ENCODE measurements at places on chromosomes 2 and 18. TPM values are rescaled to one million over a fixed set of nuclear protein-coding genes. Genes with fewer than 3 reads are reported as not detected.

MCFD2 gene
- total RNA-seq, result 90.8 TPM

ESPNL gene
- 0.67 TPM for total RNA-seq

TCF23 gene
- 3.7 TPM for total RNA-seq

LBX2 gene
- 0.69 TPM for total RNA-seq

GRCh38 chr2:100178085-100178788 lies 35.8 kb upstream of the AFF3 start:
- peaks cover 4% of the 10 kb centered on the region for H3K4me1 ChIP-seq
- no peak for DNase-seq
- no peaks in the 10 kb centered on the region for H3K27me3 ChIP-seq
- H3K4me3 ChIP-seq, result no peak overlapping the region
- H3K27ac ChIP-seq, result no peak overlapping the region

- H3K4me1 ChIP-seq, result no peaks in the 10 kb centered on the region
- no peak for DNase-seq
- no peaks in the 10 kb centered on the region for H3K36me3 ChIP-seq
- H3K27me3 ChIP-seq, result no peaks in the 10 kb centered on the region
- H3K27ac ChIP-seq, result no peak overlapping the region
Measured at GRCh38 chr2:83686863-83687262, 772.2 kb downstream of the SUCLG1 start.

DNA sequence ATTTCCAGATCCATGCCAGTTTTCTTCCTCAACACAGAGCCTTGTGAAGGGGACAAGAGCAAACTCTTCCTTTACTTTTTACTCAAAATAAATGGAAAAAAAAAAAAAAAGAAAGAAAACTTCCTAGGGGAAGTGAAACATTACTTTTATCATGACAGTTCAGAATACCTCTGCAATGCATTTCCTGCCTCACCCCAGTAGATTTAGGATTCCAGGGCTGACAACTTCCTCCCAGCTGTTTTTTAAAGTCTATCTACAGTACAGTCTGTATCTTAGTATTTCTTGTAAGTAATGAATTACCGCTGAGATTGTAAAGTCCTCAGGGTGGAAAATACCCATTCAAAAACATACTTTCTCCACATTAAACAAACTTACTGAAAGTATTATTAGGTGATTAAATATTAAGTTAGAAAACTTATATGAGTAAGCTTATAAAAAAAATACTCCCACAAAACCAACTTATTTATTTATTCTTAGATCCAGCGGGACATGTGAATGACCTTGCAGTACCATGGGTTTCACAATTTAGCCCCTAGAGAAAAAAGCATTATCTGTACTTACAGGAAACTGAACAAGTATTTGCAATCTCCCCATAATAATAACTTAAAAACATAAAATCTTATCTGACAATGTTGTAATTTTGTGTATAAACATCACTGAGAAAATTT lies 117.7 kb downstream of the RBMS1 start:
- no peaks in the 10 kb centered on the region for H3K36me3 ChIP-seq
- H3K27ac ChIP-seq, result peak overlapping the region; percentile 75
- no peaks in the 10 kb centered on the region for H3K27me3 ChIP-seq
- H3K4me3 ChIP-seq, result no peak overlapping the region

GRCh38 chr2:179613701-179614100 lies 247.7 kb downstream of the ZNF385B start:
- no peak overlapping the region for H3K27ac ChIP-seq
- DNase-seq, result no peak
- no peaks in the 10 kb centered on the region for H3K4me1 ChIP-seq
- H3K27me3 ChIP-seq, result no peaks in the 10 kb centered on the region
- H3K4me3 ChIP-seq, result no peak overlapping the region

GRCh38 chr2:239027391-239028252 lies 179.7 kb downstream of the TWIST2 start:
- DNase-seq, result peak; percentile 64
- no peak overlapping the region for H3K4me3 ChIP-seq
- H3K27ac ChIP-seq, result no peak overlapping the region
- H3K4me1 ChIP-seq, result no peaks in the 10 kb centered on the region
